ENCODE measurements at places on chromosomes 2 and 18.

GRCh38 chr2:44200759-44201158, 32.1 kb downstream of the PPM1B start:
- no peak for DNase-seq

DNA sequence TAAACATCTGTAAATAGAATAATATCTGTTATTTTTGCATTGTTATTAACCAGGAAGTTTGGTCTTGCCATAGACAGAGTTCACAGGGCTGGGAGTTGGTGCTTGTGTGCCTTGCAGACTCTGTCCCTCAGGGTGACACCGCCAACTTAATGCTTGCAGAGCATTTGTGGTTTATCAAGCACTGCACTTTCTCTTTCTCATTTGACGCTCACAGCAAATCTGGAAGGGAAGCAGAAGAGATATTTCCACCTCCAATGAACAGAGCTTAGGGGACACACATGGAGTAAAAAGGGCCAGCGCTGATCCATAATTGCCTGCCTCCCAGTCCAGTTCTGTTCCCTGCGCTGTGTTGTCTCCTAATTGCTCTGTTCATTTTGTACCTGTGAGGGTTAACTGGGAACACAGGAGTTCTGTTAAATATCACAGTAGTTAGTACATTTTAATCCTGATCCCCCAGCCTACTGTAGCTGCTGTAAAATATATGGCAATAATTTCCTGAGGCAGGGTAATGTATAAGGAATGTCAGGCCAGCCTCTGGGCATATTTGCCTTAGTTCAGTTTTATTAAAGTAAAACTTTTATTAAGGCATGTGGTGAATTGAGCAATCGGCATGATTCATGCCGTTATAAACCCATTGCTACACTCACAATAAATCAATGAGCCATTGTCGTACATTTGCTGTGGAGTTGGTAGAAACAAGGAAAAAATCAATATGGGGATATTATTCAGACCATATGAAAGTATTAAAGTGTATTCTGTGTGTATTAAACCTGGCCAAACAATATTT, 182.5 kb upstream of the OSR1 start:
- no peak for DNase-seq

DNA sequence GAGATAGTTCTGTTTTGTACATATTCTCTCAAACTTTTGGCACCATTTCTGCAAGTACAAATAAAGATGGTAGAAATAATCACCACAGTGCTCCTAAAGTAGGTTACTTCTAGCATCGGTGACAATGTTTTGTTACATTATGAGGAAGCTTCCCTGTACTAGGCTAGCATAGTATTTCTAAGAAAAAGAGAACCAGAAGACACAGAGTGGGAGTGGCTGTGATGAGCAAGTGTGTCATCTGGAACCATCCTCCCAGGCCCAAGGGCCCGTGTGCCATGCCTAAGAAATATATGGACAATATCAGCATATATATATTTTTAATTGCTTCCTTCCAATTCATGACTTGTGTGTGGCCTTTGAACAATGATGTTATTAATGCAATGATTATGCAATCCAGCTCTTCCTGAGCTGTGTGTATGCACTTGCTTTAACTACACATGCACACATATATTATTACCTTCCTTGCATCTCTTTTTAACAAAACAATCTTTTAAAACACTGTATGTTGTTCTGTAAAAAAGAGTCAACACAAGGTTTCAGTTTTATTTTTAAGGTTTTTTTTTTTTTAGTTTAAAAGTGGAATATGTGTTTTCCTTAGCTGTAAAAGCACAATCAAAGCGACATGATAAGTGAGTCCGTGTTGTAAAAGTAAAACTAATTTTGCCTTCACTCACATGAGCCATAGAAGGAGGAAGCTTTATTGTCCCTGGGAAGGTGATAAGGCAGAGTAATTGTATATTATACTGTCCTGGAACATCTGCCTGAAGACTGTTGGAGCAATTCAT, 303.9 kb downstream of the ZNF407 start:
- no peak for DNase-seq

DNA sequence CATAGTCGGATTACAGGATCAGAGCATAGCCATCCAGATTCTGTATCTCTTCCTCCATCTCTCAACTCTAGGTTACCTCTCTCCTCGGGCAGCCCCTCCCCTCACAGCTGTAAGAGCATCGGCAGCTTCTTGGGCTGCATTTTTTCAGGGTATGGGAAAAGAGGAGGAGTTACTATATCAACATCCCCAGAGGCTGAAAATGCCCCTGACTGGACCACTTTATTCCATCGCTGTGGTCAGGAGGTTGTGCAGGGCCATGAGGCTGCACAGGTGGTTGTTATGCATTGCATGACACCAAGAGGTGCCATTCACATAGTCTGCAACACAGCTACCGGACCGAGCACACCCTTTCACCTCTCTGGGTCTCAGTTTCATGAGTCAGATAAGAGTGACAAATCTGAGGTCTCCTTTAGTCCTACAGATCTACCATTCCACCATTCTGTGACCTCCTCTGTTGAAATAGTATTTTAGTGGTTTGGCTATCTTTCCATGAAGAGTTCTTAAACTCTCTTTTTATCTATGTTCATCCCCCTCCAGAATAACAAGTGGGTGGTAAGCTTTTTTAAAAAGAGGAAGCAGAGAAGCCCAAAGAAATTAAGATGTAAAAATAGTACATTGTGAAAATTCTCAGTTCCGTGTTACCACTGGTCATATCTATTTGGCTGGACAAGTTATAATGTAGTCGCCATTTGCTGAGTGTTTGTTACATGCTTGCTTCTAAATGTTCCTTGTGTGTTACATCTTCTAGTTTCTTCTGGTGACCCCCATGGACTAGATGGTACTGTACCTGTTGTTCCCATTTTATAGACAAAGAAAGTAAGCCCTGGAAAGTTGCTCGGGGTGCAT, 56.6 kb upstream of the SLC1A4 start:
- DNase-seq: no peak

GRCh38 chr2:172242961-172243360, 140.3 kb upstream of the DLX2 start:
- DNase-seq: no peak

DNA sequence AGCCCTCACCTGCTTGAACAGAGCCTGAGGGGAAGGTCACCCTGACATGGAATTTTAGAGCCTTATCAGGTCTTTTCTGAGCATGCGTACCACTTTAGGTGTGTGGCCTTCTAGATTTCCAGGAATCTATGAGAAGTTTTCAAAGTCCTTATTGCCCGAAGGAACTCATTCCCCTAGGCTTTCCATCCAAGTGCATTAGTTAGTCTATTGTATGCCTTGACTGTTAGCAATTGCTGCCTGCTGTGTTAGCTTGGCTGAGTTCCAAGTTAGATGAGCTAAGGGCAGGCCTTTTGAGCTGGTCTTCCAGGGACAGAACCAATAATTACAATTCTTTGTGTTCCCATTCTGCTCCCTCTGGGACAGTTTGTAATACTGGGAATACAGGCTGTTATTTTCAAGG, 30.8 kb upstream of the PUM2 start:
- DNase-seq: no peak

DNA sequence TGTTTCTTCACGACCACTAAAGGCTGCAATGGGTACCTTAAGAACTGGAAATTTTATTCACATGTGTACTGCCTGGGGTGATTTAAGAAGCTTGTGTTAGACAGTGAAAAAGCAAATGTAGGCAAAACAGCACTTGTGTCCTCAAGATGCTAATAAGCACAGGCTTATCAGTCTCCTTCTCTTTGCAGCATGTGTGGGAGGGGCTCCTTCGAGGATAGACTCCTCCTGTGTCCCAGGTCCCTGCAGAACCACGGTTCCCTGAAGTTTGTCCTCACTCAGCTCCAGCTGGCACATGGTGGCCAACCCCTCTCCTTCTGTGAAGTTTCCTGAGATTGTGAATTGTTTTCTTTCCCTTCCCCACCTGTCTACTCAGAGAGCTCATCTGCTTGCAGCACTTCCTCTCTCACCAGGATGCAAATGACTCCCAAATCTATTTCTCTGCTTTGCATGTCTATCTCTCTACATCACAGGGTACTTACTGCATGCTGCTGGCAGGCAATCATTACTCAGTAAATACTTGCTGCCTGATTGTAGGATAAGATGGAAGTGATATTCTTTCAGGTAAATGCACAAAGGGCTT, 589.6 kb upstream of the KLHL29 start:
- DNase-seq: no peak

DNA sequence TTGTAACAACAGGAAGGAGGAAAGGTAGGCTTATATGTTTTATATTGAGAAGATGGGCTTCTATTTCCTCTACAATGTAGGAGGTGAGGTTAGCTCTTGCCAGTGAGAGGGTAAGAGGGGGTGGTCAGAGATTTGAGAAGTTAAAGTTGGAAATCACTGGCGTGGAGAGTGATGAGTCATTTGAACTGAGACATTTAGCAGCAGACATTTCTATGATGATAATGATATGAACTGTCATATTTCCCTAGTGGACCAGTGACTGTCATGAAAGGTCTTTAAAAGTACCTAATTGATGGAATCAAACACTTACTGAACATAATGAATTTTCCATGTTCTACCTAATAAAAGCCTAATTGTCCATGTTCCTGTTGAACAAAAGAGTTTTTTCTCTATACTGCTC, 126.1 kb downstream of the FAM161A start:
- DNase-seq: no peak

- no peak for DNase-seq
Observed at GRCh38 chr2:143684551-143685320, 555.5 kb downstream of the ARHGAP15 start.

GRCh38 chr18:73942081-73942625, 205.5 kb downstream of the FBXO15 start:
- no peak for DNase-seq

DNA sequence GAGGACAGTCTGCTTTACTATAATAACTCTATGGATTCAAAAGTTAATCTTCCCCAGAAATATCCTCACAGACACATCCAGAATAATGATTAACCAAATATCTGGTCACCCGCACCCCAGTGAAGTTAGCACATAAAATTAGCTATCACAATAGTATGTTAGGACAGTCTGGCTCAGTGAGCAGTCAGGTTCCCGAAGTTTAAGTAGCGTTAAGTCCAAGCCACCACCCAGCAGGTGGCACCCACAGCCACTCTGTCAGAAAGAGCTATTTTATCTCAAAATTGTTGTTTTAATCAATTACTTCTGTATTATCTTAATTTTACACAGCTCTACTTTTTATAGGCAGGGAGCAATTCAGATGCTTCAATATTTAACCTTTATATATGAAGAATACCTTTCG, 537.5 kb downstream of the MBD2 start:
- no peak for DNase-seq

DNA sequence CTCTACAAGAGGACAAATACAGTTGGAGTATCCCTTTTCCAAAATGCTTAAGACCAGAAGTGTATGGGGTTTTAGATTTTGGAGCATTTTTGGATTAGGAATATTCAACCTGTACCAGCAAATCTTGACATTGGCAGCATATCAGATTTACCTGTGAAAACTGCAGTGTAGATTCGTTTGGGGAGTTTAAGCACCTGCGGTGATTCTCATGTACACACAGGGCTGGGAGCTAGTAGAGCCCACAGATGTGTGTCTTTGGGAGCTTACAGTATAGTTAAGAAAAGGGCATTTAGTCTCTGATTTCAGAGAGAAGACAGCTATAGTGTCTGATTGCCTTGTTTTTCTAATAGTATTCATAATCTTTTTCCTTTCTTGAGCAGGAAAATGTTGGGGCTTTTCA, 30.1 kb downstream of the PTCD3 start:
- DNase-seq: no peak

DNA sequence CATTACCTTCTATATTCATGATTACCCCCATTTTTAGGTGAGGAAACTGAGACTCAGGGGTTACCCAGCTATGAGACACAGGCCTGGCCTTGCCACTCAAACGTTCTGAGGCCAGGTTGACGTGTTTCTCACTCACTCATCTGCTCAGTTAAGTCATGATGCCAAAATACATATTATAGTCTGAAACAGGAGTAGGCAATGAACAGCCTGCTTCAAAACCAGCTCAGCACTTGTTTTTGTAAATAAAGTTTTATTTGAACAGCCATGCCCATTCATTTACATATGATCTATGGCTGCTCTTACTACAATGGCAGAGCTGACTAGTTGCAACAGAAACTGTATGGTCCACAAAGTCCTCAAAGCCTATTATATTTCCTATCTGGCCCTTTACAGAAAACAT, 74.1 kb upstream of the SMAD2 start:
- DNase-seq: no peak

- DNase-seq: no peak
Observed at GRCh38 chr2:235946590-235946989, 221.6 kb downstream of the GBX2 start.

- DNase-seq: no peak
Observed at GRCh38 chr2:10265329-10266132, 37.2 kb upstream of the HPCAL1 start.

GRCh38 chr2:174681099-174682006, 82.9 kb downstream of the CHRNA1 start:
- no peak for DNase-seq

DNA sequence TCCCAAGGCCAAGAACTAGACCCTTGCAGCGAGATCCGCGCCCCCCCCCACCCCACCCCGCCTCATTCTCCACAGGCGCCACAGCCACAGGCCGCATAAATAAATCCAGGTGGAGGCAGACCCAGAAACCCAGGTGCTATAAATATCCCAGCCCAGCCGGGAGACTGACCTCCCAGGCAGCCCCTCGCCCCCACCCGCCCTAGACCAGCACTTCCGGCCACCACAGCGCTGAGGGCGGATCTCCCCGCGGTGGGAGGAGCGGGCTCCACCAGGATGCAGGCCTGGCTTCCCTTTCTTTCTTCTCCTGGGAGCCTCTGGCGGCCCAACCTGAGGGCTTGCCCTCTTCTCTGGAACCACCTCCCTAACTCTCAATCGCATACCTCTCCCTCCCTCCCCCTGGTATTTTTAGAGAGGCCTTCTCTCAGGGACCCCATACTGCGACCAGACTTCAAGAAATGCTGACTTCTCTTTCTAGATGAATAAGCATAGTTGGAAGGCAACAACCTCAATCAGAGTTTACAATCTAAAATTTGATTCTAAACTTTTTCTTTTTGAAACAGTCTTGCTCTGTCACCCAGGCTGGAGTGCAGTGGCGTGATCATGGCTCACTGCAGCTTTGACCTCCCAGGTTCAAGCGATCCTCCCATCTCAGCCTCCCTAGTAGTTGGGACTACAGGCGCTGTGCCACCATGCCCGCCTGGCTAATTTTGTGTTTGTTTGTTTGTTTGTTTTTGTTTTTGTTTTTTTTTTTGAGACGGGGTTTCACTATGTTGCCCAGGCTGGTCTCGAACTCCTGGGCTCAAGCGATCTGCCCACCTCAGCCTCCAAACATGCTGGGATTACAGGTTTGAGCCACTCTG, 55.0 kb downstream of the PKDCC start:
- DNase-seq: no peak

GRCh38 chr18:56445422-56445821, 193.0 kb downstream of the TXNL1 start:
- no peak for DNase-seq

All from activated T-cell treated with anti-CD3 and anti-CD28 coated beads for 4 hours (primary cell).